ENCODE measurements at places on chromosomes 16 and 17.

DNA sequence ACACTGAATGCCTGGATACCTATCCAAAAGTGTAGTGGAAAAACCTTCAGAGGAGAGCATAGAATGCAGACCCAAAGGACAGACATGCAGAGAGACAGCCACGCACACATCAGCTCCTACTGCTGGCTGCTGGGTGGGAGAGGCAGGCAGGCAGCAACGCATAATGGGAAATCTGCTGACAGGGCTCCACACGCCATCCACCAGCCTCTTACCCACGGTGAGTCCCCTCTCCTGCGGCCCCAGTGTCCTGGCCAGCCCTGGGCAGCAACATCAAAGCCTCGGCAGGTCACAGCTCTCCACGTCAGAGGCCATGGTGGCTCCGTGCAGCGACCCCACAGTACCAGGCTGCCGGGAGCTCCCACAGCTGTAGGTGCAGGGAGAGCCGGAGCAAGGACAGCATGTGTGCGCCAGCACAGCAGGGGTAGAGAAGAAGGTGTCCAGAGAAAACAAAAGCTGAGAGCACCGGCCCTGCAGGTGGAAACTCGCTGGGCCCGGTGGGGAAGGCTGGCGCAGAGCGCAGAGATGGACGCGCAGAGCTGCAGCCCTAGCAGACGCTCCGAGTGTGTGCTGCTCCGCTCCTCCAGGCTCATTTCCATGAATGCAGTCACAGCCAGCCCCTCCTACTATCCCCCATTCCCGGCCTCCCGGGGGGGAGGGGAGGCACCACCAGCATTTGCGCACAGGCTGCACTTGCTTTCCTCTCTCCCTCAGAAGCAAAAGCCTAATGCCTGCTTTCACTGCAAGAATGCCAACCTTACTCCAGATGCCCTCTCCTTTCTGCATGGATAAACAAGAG lies 58.9 kb downstream of the CYTH1 start:
- DNase-seq = no peak

GRCh38 chr17:2179615-2180295 lies 123.8 kb downstream of the SMG6 start:
- no peak for DNase-seq

GRCh38 chr17:13306310-13306962 lies 288.6 kb upstream of the ELAC2 start:
- DNase-seq = no peak

GRCh38 chr17:76013377-76013932 lies 12.8 kb downstream of the CDK3 start:
- DNase-seq = no peak

DNA sequence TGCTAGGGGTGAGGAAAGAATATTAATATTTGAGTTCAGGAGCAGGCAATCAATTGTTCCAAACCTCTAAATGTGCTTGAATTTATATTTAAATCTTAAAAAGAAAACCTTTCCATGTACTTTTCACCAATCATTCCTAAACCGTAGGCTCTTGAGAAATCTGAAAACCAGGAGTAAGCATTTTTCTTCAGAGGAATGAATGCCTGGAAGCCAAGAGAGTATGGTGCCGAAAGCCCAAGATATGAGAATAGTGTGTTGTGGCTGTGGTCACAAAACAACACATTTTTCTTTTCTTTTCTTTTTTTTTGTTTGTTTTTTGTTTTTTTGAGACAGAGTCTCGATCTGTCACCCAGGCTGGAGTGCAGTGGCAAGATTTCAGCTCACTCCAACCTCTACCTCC lies 37.6 kb downstream of the TEX2 start:
- DNase-seq = no peak

DNA sequence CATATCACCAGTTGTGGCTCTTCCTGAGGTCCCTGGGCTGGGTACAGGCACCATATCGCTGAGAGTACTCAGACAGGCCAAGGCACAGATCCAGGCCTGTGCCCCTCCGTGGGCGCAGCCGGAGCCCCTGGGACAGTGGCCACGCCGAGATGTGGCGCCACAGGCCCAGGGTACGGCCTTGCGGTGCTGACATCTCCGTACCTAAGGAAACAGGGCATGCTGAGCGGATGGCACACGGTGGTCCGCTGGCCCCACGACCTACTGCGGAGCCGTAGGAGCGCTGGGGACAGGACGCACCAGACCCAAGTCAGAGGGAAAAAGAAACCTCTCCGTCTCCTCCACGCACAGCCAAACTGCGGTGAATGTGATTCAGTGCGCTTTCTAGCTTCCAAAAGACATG lies 26.5 kb downstream of the NDUFAF8 start:
- DNase-seq = no peak

Data from GM12891 (cell line).